ENCODE measurements at places on chromosomes 3 and 15.

DNA sequence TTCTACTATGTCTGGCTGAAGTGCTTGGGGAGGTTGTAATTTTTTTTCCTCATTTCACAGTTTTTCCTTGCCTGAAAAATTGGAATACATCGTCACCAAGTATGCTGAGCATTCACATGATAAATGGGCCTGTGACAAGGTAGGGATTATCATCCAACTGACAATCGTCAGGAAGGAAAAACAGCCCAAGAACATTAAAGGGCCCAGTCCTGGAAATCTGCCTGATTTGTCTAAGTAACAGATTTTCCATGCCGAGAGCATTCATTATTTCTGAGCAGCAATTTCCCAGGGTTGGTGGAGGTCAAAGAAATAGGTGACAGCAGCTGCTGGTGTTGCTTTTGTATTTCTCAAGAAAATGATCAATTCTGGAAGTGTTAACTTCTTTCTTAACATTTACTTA lies 226.0 kb upstream of the CHRM5 start:
- DNase-seq, result no peak

DNA sequence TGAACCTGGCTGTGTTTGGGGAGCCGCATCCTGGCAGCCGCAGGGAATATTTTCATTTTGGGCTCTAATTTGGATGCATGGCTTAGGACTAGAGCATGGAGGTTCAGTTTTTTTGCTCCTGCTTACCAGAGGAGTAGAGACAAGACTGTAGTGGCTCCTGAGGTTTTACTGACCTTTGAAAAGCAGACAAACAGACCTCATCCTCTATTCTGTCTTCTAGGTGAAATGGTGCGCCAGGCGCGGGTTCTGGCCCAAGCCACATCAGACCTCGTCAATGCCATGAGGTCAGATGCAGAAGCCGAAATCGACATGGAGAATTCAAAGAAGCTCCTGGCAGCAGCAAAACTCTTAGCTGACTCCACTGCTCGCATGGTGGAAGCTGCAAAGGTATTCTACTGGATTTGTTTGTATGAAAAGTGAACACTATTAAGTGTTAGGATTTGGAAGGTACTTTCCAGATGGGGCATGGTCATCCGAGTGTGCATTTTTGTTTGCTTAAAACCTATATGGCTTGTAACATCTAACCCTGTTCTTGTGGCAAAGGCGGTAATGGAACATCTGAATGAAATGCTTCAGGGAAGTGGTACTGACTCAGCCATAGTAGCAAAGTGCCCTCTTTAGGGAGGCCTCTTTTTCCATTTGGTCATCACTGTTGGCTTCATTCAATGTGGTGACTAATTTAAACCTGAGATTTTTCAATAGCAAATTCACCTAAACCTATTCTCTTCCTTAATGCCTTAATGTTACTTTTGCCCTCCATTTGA lies 330.7 kb upstream of the TPM1 start:
- DNase-seq, result no peak

- no peak for DNase-seq
Observed at GRCh38 chr15:45548753-45549520, 26.4 kb upstream of the SLC30A4 start.

GRCh38 chr3:129211345-129211744 lies 27.6 kb upstream of the CNBP start:
- no peak for DNase-seq

- DNase-seq, result no peak
Observed at GRCh38 chr15:95712785-95713184, 617.7 kb upstream of the NR2F2 start.

DNA sequence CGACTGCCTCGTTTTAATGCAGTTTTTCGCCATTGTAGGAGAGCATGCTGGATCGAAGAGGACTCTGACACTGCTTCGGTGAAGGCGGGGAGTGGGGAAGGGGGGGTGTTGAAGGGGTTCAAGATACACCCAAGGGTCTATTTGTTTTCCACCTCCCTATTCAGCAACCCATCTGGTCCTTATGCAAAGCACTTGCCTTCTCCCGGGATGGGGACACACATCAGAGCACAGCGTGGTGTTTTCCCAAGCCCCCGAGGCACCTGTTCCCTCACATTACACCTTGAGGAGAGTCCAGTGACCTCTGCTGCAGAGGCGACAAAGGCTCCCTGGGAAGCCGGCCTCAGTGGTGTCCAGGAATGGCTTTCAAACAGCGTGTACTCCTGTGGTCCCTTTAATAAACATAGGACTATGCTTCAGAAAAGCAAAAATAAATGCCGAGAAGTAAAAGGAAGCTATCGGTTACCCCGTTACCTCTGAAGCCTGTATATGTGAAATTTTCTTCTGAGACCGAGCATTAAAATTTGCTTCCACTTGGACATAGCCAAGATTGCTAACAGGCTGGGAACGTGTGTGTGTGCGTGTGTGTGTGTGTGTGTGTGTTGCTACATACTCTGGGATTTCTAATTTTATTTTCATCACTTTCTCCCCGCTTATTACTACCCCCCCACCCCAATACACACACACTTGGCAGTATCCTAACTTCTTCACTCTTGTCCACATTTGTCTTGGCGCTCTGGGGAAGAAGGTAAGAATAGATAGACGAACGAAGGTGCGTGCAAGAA lies 53.2 kb downstream of the CCDC54 start:
- no peak for DNase-seq

DNA sequence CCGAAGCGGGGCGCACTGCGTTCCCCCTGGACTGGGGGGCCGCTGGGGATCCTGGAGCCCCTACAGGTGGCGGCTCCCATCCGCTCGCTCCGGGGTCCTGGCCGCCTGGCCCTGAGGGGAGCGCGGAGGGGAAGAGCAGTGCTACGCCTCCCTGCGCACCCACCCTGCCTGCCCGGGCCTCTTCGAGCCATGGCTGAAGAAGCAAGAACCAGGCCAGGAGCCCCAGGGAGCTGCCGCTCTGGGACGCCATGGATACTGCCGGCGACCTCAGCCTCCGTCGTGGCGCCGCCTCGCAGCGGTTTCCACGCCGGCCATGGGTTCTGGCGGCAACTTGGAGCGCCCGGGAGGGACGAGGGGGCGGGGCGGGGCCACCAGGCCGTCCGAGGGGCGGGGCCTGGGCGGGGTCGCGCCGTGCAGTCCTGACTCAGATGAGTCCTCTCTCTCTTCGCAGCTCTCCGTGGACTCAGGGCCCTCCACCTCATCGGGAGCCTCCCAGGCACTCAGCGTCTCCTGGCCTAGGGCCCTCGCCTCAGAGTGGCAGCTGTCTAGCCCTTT lies 50.9 kb downstream of the MYL3 start:
- peak; percentile 59 for DNase-seq

- no peak for DNase-seq
Observed at GRCh38 chr3:188853856-188854771, 317.7 kb upstream of the TPRG1 start.

GRCh38 chr3:56157693-56158362 lies 310.4 kb downstream of the ERC2 start:
- no peak for DNase-seq

GRCh38 chr15:74451322-74451721 lies 9.6 kb downstream of the UBL7 start:
- no peak for DNase-seq

- DNase-seq, result no peak
Observed at GRCh38 chr3:144129536-144130214, 158.1 kb downstream of the DIPK2A start.

GRCh38 chr3:9028134-9028533 lies 64.9 kb upstream of the RAD18 start:
- DNase-seq, result no peak

- DNase-seq, result no peak
Observed at GRCh38 chr3:116034794-116035193, 410.5 kb downstream of the LSAMP start.

- no peak for DNase-seq
Observed at GRCh38 chr15:47786371-47786770, 69.1 kb downstream of the SEMA6D start.

DNA sequence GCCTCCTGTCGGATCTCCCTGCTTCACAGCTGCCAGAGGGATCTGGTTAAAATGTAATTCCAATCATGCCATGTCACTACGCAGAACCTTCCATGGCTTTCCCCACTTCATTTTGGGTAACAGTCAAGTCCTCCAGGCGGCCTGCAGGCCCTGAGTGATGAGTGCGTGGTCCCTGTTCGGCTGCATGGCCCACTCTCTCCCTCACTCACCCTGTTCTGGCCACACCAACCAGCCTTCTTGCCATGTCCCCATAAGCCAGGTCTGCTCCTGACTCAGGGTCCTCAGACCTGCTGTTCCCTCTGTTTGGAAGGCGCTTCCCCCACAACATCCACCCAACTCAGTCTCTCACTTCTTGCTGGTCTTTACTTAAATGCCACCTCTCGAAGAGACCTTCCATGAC lies 41.6 kb upstream of the LINGO1 start:
- no peak for DNase-seq

GRCh38 chr15:45138814-45139765 lies 9.3 kb downstream of the DUOX1 start:
- DNase-seq, result no peak

DNA sequence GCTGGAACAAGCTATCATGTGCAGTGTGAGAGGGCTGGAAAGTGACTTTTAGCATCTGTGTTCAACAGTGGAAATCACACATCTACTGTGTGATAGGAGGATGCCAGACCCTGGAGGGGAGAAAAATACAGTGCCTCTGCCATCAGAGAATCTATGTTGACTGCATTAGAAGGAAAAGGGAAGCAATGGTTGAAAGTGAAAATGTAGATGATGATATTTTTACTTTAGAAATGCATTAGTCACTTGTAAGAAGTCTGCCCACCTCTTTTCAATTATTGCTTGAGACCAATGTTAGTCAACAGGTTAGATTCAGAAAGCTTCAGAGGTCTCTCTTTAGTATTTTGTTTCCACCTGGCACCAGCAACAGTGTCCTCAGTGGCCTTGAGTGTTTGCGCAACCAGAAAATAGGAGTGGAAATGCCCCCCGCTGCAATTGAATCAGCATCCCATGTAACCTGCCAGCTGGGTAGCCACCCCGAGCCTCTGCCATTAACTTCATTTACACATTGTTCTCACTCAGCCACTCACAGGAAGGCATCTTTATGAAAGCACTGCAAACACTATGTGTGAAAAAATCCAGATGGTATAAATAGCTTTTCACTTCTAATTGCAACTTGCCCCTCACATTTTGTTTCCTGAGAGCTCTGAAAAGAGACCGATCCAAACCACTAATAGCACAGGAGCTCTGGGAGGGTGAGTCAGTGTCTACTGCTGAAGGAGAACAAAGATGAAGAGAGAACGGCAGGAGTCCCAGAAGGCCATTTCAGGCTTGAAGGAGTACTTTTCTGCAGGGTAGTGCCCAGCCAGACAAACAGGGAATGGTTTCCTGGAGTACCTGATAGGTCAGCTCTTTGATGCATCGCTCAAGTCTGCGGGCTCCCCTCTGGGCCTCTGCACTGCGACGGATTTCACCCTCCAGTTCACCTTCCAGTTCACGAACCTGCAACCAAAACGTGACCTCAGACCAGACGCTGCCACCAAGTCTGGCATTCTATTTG lies 92.1 kb downstream of the HHLA2 start:
- DNase-seq, result no peak

- no peak for DNase-seq
Observed at GRCh38 chr3:156400062-156400461, 154.9 kb downstream of the SSR3 start.

DNA sequence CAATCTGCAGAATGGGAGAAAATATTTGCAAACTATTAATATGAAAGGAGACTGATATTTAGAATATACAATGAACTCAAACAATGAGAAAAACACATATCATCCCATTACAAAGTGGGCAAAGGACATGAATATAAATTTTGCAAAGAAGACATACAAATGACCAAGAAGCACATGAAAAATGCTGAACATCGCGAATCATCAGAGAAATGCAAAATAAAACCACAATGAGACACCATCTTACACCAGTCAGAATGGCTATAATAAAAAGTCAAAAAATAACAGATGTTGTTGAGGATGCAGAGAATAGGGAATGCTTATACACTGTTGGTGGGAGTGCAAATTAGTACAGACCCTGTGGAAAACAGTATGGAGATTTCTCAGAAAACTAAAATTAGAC lies 83.6 kb downstream of the RAP2B start:
- DNase-seq, result no peak

DNA sequence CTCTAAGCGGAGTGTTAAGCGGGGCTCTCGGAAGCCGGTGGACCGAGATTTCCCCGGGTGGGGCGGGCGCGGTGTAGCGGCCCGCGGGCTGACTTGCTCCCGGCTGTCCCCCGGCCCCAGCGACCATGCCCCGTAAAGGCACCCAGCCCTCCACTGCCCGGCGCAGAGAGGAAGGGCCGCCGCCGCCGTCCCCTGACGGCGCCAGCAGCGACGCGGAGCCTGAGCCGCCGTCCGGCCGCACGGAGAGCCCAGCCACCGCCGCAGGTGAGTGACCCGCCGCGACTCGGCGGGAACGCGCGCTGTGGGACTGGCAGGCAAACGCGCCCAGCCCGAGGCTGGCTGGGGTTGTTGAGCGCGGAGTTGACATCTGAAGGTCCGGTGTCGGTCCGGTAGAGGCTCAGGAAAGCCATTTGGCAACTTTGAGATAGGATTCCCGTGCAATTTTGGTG lies 1.3 kb downstream of the SMC4 start:
- DNase-seq, result no peak

- DNase-seq, result no peak
Observed at GRCh38 chr15:75107908-75108838, 84.8 kb downstream of the PPCDC start.

DNA sequence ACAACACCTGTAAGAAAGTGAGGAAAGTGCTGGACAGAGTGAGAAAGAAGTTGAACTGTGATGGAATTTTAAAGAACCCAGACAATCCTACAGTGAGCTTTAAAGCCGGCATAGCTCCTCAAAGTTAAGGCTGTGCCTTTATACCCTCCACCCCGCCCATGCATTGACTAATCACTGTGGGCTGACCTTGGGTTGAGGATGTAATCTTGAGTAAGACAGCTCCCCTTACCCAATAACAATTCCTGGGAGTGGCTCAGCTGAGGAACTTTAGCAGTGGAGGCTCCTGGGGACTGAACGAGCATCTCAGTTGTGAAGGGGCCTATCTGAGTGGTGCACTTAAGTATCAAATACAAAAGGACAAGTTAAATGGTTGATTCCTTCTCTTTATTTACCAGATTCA lies 35.7 kb upstream of the ZNF770 start:
- DNase-seq, result no peak

DNA sequence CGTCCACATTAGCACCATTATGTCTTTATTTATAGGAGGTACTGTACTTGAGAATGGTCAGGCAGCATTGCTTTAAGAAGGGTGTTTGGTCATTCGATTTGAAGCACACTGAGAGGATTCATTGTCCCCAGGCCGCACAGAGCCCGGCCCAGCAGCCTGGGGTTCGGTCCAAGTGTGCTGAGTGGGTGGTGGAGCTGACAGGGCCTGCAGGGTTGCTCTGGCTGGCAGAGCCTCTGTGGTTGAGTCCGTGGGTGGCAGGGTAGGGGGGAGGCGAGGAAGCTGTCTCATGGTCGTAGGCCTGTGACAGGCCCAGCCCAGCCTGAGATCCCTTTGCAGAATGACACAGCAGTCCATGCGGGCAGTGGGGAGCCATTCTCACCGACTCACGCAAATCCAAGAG lies 227.7 kb upstream of the TOPAZ1 start:
- DNase-seq, result no peak

- no peak for DNase-seq
Observed at GRCh38 chr3:197908957-197909701, 40.9 kb upstream of the RPL35A start.
